NCI-H774 (cell line): ENCODE measurements at places on chromosomes 1 and 21.
A peak's percentile ranks its signal among the peaks of the same experiment; 100 is the strongest.

DNA sequence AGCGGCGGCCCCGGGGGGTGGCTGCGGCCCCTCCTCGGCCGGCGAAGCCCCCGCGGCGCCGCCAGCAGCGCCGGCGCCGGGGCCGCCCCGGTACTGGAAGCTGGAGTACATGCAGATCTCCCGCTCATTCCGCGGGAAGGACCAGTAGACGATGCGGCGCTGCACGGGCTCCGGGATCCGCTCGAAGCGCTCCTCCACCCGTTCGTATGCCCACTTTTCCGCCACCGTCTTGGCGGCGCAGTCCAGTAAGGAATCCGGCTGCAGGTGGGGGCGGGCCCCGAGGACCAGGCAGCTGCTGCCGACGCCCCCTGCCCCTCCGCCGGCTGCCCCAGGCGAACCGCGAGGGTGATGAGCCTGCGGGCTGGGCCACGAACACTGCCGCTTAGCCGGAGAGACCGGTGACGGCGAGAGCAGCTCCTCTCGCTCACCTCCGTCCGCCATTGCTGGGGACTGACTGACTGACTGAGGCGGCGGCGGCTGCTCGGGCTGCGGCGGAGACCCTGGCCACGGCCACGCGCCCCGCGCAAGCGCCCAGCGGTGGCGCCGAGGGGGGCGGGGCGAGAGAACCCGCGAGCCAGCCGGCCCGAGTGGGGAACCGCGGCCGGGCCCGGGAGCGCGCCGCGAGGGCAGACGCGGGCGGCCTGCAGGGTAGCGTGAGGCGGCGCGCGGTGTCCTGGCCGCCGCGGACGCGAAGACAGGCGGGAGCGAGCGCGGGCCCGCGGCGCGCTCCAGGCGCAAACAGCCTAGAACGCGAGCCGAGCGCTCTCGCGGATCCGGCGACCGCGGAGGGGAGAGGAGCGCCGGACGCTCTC is at the start of gene ZSWIM5:
ZSWIM5 (minus strand) TSS at position 696 of the 812 bp plus-strand sequence; CDS start at position 441, 255 bp downstream.
- peak; percentile 89 for DNase-seq

DNA sequence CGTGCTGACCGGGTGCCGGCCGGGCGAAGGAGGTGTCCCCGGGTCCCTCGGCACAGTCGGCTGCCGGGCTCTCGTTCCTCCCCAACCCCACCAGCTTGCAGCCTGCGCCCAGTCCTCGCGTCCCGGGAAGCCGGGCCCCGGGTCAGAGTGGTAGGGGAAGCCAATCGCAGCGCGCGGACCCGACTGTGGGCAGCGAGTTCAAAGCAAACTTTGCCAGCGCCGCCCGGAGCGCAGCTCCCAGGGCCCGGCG is 328 bp downstream of the MYCL start:
- DNase-seq, result no peak

GRCh38 chr1:236148470-236148845 is 6.1 kb downstream of the GPR137B start:
- no peak for DNase-seq

GRCh38 chr1:214187121-214187900 is 93.6 kb upstream of the SMYD2 start:
- no peak for DNase-seq

GRCh38 chr1:110341146-110341871 is 2.1 kb downstream of the RBM15 start:
- DNase-seq, result no peak

- no peak for DNase-seq
Observed at GRCh38 chr1:92907949-92908684, 53.1 kb downstream of the DIPK1A start.

DNA sequence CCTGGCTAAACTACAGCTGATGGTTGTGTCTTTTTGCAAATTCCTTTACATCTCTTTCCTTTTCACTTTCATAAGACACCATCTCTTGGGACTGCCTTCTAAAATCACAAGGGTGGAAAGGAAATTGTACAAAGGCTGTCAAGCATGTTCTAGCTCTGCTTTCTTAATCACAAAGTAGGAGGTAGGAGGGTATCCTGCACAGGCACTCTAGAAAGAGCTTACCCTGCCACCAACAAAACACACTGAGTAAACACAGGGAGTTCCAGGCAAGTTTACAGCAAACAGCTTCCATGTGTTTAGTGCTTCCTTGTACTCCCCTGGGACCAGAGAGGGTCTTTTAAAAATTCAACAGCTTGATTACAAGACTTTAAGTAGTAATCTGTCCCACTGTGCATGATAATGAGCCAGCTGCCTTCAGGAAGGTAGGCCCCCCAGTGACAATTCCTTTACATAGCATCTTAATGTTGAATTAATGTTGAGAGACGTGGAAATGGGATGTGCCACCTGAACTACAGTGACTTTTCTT is 2.4 kb downstream of the PLPP3 start:
- no peak for DNase-seq

DNA sequence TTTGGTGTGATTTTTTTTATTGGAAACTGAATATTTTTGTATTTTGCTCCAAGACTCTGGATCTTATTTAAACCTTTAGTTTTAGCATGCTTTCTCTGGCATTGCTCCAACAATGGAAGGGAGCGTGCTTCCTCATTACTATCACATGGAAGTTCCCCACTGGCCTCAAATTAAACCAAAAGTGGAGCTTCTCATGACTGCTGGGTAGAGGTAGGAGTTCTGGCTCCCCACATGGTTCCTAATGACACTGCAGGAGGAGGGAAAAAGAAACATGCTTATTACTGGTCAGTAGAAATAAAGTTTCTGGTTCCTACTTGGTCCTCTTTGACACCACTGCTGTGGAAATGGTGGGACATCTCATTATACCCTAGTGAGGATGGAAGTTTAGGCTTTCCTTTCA is 310.5 kb downstream of the PTGER3 start:
- DNase-seq, result no peak

DNA sequence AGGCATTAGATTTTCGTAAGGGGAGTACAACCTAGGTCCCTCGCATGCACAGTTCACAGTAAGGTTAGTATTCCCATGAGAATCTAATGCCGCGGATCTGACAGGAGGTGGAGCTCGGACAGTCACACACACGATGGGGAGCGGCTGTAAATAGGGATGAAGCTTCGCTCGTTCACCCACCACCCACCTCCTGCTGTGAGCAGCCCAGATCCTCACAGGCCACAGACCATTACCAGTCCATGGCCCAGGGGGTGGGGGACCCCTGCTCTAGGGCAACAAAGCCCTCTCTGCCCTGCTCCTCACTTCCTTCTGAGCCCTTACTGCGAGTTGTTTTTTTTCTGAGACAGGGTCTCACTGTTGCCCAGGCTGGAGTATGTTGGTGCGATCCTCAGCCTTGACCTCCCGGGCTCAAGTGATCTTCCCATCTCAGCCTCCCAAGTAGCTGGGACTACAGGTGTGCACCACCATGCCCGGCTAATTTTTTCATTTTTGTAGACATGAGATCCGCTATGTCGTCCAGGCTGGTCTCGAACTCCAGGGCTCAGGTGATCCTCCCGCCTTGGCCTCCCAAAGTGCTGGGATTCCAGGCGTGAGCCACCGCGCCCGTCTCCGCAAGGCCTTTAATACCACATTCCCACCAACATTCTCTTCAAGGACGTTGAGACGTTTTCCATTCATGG is 21.3 kb downstream of the TRPM2 start:
- DNase-seq, result no peak

GRCh38 chr1:90564164-90564563 is 152.9 kb downstream of the BARHL2 start:
- DNase-seq, result no peak

GRCh38 chr1:219576931-219577730 is 35.8 kb downstream of the ZC3H11B start:
- peak; percentile 18 for DNase-seq

GRCh38 chr1:70146488-70146887 is 58.9 kb downstream of the LRRC40 start:
- no peak for DNase-seq

DNA sequence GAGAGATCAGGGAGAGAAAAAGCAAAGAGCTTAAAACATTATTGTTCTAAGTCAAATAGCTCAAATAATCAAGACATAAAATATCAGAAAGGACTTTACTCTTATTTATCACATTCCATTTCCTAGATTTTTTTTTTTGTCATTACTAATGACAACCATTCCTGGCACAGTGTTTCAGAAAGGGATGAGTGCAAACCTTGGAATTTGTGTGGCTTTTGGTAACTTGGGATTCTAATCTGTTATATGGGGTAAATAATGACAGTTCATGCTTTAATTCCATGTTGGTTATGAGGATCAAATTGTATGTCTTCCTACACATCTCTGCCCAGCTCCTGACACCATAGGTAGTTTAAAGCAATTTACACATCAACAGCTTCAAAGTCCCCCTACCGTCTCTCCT is 358.4 kb upstream of the ADGRL4 start:
- DNase-seq, result no peak

DNA sequence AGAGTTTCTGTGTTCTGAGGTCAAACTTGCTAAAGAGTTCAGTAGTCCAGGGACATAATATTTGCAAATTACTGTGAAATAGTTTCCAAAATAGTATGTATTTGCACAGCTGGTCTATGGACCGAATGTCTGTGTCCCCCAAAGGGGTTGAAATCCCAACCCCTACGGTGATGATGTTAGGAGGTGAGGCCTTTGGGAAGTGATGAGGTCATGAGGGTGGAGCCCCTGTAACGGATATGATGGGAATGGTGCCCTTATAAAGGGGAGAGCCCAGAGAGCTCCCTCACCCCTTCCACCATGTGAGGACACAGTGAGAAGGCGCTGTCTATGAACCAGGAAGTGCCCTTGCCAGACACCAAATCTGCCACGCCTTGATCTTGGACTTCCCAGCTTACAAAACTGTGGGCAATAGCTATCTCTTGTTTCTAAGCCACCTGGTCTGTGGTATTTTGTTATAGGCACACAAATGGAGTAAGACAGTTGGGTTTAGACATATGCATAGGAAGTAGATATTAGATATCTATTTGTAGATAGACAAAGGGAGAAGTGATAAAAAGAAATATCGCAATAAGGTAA is 21.7 kb downstream of the RNF187 start:
- DNase-seq, result no peak

GRCh38 chr1:163148911-163149310 is 53.8 kb downstream of the RGS5 start:
- no peak for DNase-seq

DNA sequence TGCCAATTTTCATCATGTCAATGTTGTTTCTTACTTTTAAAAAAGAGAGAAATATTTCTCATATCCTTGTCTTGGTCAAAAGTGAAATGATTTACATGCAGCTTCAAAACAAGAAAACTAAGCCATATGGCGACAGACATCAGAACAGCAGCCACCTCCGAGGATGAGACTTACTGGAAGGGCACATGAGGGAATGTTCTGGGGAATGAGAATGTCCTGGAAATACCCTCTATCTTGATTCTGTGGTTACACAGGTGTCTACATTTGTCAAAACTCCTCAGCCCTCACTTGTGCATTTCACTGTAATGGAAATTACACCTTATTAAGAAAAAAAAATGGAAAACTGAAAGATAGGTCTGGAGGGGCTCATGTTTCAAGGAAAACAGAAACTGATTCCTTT is 14.2 kb upstream of the ECE1 start:
- no peak for DNase-seq

DNA sequence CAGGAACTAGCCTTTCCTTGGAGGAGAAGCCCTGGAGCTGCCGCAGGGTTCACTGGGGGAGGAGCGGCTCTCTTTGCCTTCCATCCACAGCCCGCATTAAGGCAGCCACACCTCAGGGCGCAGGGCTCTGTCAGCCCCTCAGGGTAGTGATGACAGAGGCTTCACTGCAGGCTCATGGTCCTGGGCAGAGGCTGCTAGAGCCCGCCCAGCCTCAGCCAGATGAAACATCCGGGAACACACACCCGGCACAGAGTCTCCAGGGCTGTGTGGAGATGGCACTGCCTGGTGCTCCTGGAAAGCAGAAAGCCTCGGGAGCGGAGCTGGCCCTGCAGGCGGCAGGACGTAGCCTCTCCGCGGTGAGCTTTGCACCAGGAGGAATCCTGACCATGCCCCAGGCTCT is 29.4 kb upstream of the PEX10 start:
- DNase-seq, result no peak

- DNase-seq, result no peak
Observed at GRCh38 chr1:20733360-20733975, 965 bp upstream of the SH2D5 start.

DNA sequence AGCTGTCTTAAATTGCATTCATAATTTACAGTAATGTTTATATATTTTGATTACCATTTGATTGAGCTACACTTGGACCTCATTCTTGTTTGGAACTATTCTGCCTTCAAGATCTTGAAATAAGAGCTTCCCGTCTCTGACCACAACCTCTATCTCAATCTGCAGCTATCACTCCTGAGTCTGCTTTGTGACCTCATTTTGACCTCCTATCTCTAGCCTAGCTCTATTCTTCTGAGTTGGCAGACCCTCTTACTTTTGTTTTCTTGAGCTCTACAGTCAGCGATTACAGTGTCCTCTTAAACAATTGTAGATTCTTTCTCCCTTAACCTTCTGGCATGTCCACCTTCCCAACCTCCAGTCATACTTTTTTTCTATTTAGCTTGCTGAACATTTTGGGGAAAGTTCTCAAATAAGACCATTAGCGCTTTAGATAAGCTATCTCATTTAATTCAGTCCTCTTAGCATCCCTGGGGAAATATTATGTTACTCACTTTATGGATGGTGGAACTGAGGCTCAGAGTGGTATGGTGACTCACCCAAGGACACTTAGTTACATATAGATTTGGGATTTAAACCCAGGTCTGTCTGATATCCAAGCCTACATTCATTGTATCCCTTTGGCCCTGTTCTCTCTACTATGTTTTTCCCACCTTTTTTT is 19.1 kb downstream of the RPAP2 start:
- no peak for DNase-seq

DNA sequence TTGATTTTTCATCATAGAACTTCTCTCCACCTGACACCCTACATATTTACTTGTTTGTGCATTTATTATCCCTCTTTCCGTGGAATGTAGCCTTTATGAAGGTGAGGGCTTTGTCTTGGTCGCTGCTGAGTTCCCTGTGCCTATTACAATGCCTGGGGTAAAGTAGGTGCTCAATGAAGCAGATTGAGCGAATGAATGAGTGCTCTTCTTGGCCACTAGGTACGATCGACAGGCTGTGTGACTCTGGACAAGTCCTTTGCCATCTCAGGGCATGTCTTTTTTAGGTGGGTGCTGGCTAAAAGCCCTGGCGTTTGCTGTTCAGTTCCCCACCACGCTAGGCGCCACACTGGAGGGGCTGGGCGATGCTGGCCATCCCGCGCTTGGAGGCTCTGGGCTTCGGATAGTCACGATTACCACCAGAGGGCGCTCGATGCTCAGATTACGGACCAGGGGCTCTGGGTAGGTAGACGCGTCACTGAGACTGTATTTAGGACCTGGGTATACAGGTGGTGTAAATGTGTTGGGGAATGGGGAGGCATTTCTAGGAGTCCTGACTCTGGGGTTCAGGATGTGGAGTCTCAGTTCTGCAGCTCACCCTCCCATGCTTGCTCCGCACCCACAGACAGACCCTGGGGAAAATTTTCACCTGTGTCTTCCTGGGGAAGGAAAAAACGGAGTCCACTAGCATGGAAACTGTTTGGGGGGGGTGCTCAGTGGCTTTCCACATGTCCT is 71.0 kb upstream of the CSF3R start:
- peak; percentile 87 for DNase-seq
